H1 (cell line): ENCODE measurements at places on chromosomes 7 and 10.

- H3K27me3 ChIP-seq: no peaks in the 10 kb centered on the region
- no peaks in the 10 kb centered on the region for H3K36me3 ChIP-seq
- H3K27ac ChIP-seq: no peak overlapping the region
- H3K4me1 ChIP-seq: no peaks in the 10 kb centered on the region
- no peak for DNase-seq
- H3K4me3 ChIP-seq: no peak overlapping the region
These were observed 42.0 kb downstream of the SP4 start for GRCh38 chr7:21469894-21470293.

- no peaks in the 10 kb centered on the region for H3K36me3 ChIP-seq
- DNase-seq: no peak
- H3K27me3 ChIP-seq: no peaks in the 10 kb centered on the region
- no peaks in the 10 kb centered on the region for H3K4me1 ChIP-seq
- no peak overlapping the region for H3K27ac ChIP-seq
These were observed 445.3 kb downstream of the RPS24 start for GRCh38 chr10:78478919-78479318.

DNA sequence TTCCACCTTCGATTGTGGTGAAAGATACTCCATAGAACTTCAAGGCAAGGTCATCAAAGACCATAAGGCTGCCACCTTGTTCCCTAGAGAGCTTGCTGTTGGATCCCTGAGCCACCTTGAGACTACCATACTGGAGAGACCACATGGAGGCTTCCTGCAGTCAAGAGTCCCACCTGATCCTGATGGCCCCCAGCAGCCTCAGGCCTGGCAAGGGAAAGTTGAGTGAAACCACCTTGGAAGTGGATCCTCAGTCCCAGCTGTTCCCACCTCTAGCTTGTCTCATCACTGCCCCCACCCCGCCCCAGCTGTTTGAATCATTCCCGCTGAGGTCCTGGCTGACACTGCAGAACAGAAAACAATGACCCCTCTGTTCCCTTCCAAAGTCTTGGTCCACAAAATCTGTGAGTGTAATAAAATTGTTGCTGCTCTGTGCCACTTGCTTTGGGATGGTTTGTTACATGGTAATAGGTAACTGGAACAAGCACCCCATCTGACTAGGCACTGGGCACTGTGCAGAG lies 32.0 kb downstream of the PRLHR start:
- no peak for DNase-seq
- H3K4me3 ChIP-seq: no peak overlapping the region

DNA sequence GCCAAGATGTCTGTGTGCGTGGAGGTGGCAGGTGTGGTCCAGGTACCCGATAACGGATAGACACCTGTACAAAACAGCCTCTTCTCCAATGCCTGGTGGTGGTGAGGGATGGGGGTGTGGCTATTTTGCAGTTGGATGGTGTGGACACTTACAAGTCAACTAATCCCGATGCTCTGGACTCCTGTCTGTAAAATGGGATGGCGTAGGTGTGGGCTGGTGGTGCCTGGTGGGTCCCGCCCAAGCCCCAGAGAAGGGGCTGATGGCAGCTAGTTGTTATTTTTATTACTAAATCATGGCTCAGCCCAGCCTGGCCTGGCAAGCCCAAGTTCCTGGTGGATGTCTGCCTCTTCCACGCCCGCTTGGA lies 22.3 kb downstream of the GTF2IRD1 start:
- no peak overlapping the region for H3K4me3 ChIP-seq
- H3K27me3 ChIP-seq: no peaks in the 10 kb centered on the region
- H3K27ac ChIP-seq: no peak overlapping the region
- DNase-seq: no peak
- H3K36me3 ChIP-seq: no peaks in the 10 kb centered on the region
- peaks cover 3% of the 10 kb centered on the region for H3K4me1 ChIP-seq

DNA sequence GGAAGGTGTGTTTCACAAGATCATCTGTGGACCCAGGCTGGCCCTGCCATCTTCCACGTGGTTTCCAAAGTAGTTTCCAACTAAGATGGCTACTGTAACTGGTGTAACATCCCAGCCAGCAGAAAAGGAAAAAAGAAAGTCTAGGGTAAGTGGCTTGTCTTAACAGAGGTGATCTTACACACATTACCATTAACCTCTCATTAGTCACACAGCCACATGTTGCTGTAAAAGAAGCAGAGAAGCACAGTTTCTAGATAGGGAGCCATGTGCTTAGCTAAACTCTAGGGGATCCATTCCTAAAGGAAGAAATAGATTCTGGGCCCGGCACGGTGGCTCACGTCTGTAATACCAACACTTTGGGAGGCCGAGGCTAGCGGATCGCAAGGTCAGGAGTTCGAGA lies 54.3 kb downstream of the ZNF438 start:
- H3K27ac ChIP-seq: no peak overlapping the region
- H3K4me1 ChIP-seq: no peaks in the 10 kb centered on the region
- H3K36me3 ChIP-seq: no peaks in the 10 kb centered on the region
- H3K4me3 ChIP-seq: no peak overlapping the region
- no peaks in the 10 kb centered on the region for H3K27me3 ChIP-seq

GRCh38 chr7:98075801-98076200 lies 30.9 kb upstream of the LMTK2 start:
- no peak overlapping the region for H3K4me3 ChIP-seq
- no peak overlapping the region for H3K27ac ChIP-seq
- peaks cover 4% of the 10 kb centered on the region for H3K4me1 ChIP-seq

DNA sequence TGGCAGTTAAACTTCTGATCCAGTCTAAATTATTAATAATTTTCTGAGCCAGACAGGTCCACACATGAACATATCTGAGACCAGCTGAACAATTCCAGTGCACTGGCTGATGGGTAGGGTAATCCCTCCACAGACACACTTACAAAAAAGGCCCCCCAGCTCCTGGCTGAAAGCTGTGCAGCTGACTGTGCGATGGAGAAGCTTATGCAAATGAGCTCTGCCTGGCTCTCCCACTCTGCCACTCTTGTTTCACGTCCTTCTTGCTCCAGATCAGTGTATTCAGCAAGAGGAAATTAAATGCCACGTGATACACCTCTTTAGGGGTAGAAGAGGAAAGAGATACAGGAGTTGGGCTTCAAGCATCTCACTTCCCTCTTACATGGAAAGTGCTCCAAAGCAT lies 76.4 kb upstream of the FEZF1 start:
- H3K4me3 ChIP-seq: no peak overlapping the region
- DNase-seq: no peak
- no peaks in the 10 kb centered on the region for H3K36me3 ChIP-seq
- H3K27me3 ChIP-seq: no peaks in the 10 kb centered on the region
- H3K4me1 ChIP-seq: no peaks in the 10 kb centered on the region
- no peak overlapping the region for H3K27ac ChIP-seq

DNA sequence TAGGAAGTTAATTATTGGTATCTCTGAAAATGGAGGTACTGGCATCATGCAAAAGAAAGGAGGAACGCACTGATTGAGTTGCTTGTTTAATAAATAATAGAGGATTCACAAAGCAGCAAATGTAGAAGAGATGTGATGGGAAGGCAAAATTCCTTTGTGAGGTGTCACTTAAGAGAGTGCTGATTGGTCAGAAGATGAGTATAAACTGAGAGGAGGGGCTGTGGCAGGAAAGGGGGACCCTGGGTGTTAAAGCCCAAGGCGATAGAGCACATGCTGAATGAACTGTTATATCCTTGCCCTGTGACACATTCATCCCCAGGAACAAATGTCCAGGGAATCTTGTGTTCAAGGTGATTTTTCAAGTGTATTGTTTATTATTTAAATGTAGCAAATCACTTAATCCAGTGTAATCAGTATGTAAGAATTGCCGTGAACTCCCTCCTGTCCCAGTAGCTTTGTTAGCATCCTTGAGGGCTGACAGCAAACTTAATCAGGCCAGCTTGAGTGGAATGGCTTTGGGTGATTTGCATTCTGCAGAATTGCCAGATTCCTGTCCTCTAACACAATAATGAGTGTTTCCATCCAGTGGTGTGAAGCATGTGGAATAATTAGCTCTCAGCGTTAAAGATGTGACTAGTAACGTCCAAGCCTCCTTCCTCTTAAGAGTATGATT lies 111.9 kb downstream of the CHN2 start:
- peaks cover 10% of the 10 kb centered on the region for H3K4me1 ChIP-seq
- H3K36me3 ChIP-seq: no peaks in the 10 kb centered on the region
- no peak overlapping the region for H3K4me3 ChIP-seq
- DNase-seq: no peak

GRCh38 chr7:81201188-81201587 lies 282.3 kb upstream of the SEMA3C start:
- DNase-seq: no peak
- H3K36me3 ChIP-seq: no peaks in the 10 kb centered on the region
- no peaks in the 10 kb centered on the region for H3K27me3 ChIP-seq
- no peaks in the 10 kb centered on the region for H3K4me1 ChIP-seq

DNA sequence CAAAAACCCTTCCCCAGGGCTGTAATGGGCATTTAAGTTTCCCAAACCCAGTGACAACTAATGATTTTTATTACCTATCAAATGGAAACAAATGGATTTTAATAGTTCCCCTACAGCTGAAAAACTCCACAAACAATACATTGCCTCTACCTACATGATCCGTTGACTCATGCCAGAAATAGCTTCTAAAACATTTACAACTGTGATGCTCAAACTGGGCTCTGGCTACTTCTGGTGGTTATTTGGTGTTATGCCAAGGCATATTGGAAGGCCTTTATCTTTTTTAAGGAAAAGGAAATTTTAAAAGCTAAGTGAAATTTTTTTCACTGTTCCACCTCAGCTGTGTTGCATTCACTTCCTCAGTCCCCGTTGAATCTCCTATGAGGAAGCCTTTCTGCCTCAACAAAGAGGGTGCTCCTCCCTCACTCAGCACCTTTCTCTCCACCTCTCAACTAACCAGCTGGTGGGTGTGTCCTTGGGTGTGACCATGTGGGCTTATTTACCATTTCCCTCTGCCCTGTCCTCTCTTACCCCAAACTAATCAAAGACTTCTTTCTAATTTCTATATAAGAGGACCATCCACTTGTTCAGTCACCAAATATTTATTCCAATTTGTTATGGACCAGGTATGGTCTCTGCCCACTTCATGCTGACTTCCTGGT lies 82.9 kb downstream of the PRTFDC1 start:
- H3K27ac ChIP-seq: no peak overlapping the region
- H3K4me1 ChIP-seq: no peaks in the 10 kb centered on the region
- DNase-seq: no peak
- H3K27me3 ChIP-seq: no peaks in the 10 kb centered on the region

DNA sequence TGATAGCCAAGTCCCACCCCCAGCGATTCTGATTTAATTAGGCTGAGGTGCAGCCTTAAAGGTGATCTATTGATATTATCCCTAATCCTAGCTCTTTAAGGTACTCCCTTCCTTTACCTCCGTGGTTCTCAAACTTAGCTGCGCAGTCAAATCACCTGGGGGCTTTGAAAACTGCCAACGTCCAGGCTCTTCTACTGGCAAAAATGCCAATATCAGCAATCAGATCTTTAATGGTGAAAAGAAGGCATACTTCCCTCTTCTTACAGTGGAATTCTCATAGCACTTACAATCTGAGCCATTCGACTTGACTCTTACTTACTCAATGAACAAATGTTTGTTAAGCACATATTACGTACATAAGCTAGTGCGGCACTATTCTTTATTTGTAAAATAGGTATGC lies 704 bp upstream of the SLC35B4 start:
- no peak for DNase-seq
- no peak overlapping the region for H3K27ac ChIP-seq
- H3K4me3 ChIP-seq: peak overlapping the region; percentile 87
- no peaks in the 10 kb centered on the region for H3K36me3 ChIP-seq
- no peaks in the 10 kb centered on the region for H3K27me3 ChIP-seq

- H3K27me3 ChIP-seq: peaks cover 3% of the 10 kb centered on the region
- DNase-seq: no peak
- no peaks in the 10 kb centered on the region for H3K36me3 ChIP-seq
These were observed 55.7 kb upstream of the CASD1 start for GRCh38 chr7:94453898-94454297.

GRCh38 chr10:12960941-12961340 lies 40.6 kb downstream of the CCDC3 start:
- no peaks in the 10 kb centered on the region for H3K4me1 ChIP-seq
- no peaks in the 10 kb centered on the region for H3K27me3 ChIP-seq
- H3K4me3 ChIP-seq: no peak overlapping the region
- DNase-seq: no peak

GRCh38 chr7:4791738-4792536 lies 16.5 kb downstream of the AP5Z1 start:
- H3K36me3 ChIP-seq: peaks cover 3% of the 10 kb centered on the region; the same call in 1 of the 2 replicates
- no peaks in the 10 kb centered on the region for H3K27me3 ChIP-seq
- peak overlapping the region; percentile 46 for H3K4me3 ChIP-seq
- DNase-seq: peak; percentile 83

DNA sequence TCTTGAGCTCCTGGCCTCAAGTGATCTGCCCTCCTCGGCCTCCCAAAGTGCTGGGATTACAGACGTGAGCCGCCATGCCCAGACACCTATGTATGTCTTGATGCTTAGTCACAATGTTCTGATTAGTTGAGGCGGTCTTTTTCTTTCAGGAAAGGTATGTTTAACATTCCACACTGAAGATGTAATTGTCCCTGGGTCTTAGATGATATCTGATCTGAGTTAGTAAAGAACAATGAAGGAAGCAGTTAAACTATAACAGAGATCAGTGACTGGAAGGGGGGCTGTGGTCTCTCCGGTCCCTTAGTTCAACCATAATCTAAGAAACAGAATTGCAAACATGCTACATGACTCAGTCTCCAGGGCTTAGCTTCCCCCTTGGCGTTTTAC lies 31.5 kb upstream of the SH2D4B start:
- no peak overlapping the region for H3K27ac ChIP-seq
- DNase-seq: no peak
- H3K4me1 ChIP-seq: peaks cover 29% of the 10 kb centered on the region
- peaks cover 3% of the 10 kb centered on the region; the same call in 1 of the 2 replicates for H3K36me3 ChIP-seq
- H3K27me3 ChIP-seq: no peaks in the 10 kb centered on the region

DNA sequence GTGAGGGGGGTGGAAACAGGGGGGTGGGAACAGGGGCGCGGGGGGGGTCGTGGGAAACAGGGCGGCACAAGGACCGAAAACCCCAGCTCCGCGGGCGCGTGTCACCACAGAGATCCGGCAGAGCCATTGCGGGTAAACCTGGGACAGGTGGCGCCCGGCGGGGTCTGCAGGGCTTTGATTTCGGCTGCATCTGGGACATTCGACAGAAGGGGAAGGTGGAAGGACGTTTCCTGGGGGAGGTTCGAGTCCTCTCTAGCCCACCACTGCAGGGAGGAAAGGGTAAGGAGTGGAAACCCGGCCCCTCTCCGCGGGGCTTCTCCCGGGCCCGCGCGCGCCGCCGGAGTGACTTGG lies 7.5 kb downstream of the NKX2-3 start:
- H3K27me3 ChIP-seq: peaks cover 72% of the 10 kb centered on the region
- H3K36me3 ChIP-seq: peaks cover 4% of the 10 kb centered on the region; the same call in 1 of the 2 replicates
- no peak overlapping the region for H3K4me3 ChIP-seq

DNA sequence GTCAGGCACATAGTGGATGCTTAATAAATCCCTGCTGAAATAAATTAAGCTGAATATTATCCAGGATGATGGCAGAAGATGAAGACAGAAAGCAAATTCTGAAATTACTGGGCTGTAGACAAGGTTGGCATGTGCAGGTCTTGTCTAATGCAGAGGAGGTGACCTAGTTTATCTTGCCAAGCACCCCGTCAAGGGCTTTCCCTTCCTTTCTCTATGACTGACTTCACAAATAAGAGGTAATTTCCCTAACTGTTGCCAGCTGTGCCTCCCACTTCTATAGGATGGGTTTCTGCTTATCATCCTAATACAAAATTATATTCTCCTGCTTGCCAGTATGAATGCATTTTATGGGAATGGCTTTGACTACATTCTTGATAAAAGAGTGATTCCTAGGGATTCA lies 38.0 kb downstream of the LHFPL3 start:
- H3K27ac ChIP-seq: no peak overlapping the region
- H3K4me3 ChIP-seq: no peak overlapping the region
- no peaks in the 10 kb centered on the region for H3K27me3 ChIP-seq
- H3K4me1 ChIP-seq: peaks cover 9% of the 10 kb centered on the region; the same call in 1 of the 2 replicates
- no peak for DNase-seq
- no peaks in the 10 kb centered on the region for H3K36me3 ChIP-seq

- no peak for DNase-seq
- H3K4me3 ChIP-seq: no peak overlapping the region
- H3K4me1 ChIP-seq: peaks cover 19% of the 10 kb centered on the region
- H3K27ac ChIP-seq: no peak overlapping the region
These were observed 105.1 kb downstream of the PIP4K2A start for GRCh38 chr10:22609251-22609650.
